ENCODE measurements at places on chromosomes 3 and 15.

- DNase-seq = no peak
Measured at GRCh38 chr15:26805470-26805869, 32.6 kb upstream of the GABRB3 start.

DNA sequence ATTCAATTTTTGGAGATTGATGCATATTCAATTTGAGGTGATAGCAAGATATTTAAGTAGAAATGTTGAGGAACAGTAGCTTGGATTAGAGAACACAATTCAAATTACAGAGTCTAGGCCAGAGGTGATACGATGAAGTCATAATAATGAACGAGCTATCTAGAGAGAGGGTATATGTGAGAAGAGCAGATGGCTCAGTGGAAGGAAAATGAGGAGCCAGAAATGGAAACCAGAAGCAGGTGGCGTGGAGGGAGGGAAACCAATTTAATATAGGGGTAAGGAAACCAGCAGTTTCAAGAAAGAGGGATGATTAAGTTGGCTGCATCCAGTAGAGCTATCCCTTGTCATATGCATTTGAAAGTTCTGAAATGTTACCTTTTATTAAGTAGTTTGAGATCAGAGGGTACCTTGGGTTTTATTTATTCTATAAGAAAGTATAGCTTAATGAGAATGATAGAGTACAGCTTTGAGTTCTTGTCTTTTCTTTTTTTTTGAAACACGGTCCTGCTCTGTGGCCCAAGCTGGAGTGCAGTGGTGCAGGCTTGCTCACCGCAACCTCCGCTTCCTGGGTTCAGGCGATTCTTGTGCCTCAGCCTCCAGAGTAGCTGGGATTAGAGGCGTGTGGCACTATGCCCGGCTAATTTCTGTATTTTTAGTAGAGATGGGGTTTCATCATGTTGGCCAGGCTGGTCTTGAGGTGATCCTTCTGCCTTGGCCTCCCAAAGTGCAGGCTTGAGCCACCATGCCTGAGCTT, 22.1 kb downstream of the NCK1 start:
- no peak for DNase-seq

DNA sequence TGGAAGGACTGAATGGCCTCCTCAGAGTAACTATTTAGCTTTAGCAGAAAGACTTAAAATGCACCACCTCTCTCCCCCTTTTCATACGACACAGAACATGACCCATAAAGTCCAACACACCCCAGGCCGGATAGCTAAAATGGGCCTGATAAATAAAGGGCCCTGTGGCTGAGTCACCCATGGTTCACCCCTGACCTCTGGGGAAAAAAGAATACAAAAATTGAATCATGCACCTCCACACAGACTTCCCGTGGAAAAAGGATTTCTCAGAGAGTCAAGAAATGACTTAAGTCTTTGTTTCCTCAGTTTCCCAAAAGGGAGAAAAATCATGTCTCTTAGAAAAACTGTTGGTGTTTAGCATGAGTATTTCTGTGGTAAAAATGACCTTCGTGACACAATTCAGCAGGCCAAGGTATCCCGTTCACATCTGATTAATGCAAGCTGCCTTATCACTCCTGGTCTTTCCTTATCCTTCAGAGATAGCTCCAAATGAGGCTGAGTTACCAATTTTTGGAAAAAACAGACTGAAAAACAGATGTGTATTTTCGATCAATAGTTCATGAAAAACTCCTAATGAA, 34.0 kb upstream of the ARHGEF3 start:
- DNase-seq = no peak

DNA sequence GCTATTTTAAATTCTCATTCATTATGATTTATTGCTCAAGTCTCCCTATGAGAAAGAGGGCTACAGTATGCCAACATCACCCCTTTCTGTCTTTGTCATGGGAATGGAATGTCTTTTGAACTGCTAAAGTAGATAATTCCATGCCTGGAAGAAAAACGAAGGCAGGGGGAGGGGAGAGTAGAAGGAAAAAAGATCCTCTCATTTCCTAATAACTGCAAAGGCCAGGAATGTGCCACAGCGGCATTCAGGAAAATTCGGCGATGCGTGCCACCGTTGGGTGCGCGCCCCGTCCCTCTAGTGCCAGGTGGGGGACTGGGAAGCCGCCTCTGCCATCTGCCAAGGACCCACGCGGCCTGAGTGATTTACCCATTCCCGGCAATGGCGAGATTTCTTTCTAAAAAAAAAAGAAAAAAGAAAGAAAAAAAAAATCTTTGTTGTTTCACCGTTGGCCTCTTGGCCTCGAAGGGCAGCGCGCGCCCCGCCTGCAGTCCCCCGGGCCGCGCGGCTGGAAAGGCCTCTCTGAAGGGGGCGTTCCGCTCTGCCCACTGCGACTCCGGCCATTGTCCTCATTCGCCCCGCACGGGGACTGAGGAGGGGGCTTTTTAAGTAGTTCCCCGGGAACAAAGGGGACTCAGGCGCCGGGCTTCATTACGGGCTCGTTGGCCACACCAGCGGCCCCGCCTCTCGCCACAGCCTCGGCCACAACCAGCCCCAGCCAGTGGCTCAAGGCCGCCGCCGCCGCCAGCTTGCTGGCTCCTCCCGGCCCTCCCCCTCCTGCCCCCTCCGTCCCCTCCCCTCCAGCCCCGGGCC, 54.5 kb downstream of the CPN2 start:
- no peak for DNase-seq

GRCh38 chr3:71581457-71582035, 2.0 kb downstream of the FOXP1 start:
- DNase-seq = no peak

- peak; percentile 66 for DNase-seq
Measured at GRCh38 chr3:36868614-36869436, 76.0 kb downstream of the TRANK1 start.

GRCh38 chr3:142027300-142027699, 122.0 kb downstream of the TFDP2 start:
- no peak for DNase-seq

GRCh38 chr15:77853008-77853328, 220.3 kb upstream of the LINGO1 start:
- no peak for DNase-seq

DNA sequence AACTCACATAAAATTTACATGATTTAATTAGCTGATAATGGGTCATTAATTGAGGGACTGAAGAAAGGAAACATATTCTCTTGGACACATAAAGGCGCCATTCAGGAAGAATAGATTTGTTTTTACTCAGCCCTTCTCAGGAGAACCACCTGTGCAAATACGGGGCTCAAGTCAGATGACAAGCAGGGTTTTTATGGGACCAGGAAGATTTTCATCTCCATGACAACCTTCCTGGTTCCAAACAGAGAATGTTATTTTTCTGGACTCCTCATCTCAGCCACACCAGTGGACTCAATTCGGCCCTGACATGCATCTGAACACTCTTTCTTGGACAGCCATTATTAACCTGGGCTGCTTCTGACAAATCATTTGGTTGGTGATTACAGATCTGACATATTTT, 120.5 kb downstream of the PDZRN3 start:
- DNase-seq = no peak

DNA sequence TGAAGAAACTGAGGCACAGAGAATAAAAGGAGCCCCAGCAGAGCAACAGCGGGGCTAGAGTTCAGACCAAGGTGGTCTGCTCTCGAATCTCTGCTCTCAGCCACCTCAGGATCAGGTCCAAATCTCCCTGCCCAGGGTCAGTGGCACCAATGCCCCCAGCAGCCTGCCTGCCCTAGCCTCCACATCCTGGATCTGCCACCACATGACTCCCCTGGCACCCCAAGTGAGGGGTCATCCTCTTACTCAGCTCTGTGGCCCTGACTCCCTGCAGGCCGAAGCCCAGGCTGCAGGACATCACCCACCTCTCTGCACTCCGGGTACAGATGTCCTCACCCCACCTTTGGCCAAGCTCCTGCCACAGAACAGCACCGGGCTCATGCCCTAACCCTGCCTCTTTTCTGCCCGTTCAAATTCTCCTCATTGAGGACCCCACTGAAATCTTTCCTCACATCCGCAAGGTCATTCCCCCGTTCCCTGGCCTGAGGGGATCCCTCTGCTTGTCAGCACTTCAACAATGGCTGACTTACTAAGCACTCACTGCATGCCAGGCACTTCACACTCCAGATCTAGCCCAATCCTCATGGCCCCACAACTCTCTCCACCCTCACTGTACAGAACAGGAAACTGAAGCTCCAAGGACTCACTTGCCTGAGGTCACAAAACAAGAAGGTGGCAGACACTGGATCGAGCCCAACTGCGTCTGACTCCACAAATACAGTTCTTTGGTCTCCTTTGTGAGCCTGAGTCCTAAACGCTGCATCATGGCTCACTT, 4.3 kb downstream of the PPIB start:
- no peak for DNase-seq

DNA sequence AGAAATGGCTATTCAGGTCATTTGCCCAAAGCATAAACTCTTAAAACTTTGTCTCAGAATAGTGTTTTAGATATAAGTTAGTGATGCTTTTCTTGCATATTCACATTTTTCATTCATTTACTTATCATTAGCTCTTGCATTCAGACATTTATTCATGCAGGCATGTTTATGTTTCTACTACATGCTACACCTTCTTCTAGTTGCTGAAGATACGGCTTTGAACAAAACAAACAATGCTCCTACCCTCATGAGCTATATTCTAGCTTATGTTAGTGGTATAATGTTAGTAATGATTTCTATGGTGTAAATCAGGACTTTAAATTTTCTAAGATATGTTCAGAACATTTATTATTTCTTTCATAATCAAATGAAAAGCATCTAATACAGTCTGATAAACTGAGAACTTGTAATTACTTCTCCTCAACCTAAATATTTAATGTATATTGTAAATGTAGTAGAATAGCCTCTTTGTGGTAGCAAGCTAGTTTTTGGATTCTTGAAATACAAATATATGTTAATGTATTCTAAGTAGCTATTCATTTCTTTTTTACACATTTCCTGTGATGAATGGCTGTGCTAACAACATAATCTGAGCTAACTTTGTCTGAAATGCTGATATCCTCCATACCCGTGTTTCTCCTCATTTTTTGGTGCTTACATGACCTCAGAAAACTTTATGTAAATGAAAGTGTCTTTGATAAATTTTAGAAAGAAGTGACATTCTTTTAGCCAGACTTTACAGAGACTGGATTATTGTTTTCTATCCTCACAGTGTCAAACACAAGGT, 15.5 kb upstream of the GOLGA8B start:
- DNase-seq = no peak

- DNase-seq = no peak
Measured at GRCh38 chr3:8631661-8632060, 12.9 kb downstream of the SSUH2 start.

DNA sequence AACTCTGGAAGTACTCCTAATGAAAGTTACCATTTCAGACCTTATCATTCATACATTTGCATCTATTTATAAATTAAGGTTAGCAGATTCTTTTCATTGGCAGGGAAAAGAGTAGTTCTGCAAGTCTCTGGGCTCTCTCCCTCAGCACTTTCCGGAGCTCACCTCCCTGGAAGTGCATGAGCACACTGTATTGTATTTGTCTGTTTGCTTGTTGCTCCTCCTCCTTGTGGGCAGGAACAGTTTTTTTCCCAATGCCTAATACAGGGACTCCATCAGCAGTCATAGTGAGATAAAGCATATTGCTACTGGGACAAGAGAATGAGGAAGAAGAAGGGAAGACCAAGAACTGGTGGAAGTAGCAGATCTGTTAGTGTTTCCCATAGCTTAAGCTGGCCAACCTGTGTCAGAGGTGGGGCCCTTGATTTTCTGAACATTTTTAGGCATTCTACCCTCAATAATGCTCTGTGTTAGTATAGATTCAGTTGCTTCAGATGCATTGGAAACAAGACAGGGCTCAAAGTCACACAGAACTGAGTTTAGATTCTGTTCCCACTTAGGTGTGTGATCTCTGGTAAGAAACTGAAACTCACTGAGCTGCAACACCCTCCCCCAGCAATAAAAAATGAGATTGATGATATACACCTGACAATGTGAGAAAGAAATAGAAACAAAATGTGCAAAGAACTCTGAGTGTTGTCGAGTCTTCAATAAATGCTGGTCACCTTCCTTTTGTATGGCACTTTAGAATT, 407.8 kb downstream of the TUSC7 start:
- no peak for DNase-seq

GRCh38 chr3:14775011-14775410, 43.8 kb upstream of the FGD5 start:
- no peak for DNase-seq

DNA sequence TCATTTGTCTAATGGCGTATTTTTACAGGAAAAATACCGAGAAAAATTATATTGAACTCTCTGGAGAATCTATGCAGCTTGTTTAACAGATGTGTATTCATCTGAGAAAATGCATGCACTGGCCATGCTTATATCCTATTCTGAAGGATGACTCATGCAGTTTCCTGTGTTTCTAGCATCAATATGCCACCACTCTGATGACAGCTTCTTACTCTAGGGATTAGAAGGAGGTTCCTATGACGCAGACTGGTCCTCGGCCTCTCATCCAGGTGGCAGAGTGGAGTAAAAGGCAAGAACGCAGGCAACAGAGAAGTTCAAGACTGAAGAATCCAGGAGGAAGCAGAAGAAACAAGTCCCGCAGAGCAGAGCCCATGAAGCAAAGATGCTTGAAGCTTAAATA, 910.0 kb upstream of the ROBO1 start:
- DNase-seq = no peak

DNA sequence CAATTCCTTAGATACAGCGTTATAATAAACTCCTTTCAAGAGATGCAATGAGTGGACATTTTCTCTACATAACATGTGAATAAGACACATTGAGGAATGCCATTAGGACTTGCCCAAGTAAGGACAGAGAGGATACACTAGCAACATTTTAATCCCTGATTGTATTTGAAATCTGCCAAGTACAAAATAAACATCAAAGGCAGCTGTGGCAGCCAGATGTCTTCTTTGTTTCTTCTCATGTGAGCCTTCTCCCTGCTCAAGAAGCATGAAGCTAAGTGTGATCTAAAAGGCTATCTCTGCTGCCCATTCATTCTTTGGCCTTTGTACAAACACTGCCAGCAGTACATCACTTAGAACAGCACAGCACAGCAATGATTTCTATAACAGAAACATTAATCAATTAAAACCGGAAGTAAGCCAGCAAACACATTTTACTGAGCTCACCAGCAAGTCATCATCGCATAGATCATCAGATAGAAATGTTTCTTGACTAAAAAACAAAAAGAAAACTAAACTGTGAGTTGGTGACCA, 364.0 kb downstream of the CNTN6 start:
- no peak for DNase-seq

GRCh38 chr3:144426366-144426765, 454.7 kb downstream of the DIPK2A start:
- DNase-seq = no peak

DNA sequence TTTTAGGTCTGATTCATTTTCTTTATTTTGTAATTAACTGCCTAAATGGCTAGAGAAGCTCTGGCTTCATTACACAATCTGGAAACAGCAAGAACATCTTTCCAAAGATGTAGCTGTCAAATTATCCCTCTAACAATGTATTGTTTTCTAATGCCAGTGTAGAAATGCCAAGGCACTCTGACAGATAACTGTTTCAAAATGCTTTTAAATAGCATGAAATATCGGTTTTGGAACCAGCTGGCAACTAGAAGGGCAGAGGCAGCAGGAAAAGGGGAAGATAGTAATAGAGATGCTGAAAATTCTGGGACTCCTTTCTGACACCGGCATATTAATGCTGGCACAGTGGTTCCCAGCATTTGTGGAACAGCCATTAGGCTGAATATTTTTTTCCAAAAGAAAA, 26.1 kb downstream of the MORC1 start:
- DNase-seq = no peak

GRCh38 chr3:49013738-49014660, 4.4 kb downstream of the DALRD3 start:
- peak; percentile 60 for DNase-seq
